Amniotic stem cell (primary cell): ENCODE measurements at places on chromosomes 4 and X.

DNA sequence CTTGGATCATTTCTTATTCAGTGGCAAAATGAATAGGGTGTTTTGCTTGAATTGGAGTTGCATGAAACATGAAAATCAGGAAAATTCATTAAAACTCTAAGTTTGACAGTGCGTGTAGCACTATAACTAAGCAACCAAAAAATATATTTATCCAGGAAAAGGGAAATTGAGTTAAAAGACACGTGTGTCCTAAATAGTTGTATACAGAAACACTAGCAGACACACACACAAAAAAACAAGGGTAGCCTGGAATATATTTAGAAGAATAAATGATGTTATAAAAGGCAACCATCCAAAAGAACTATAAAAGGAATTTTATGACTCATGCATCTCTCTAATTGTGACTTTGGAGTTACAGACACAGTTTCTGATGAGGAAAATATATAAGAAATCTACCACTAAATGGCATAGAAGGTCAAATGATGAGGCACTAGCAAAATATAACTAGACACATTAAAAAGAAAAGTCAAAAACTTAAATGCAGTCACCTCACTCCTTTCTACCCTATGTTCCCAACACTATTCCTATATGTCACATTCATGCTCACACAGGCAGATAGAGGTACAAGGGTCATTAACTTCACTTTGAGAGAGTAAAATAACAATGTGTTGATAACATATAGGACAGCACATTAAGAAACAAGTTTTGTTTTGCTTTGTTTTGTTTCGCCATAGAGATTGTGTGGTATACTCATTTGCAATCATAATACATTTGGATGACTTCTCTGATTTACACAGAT lies 793.6 kb upstream of the INTU start:
- peak; percentile 40 for DNase-seq

DNA sequence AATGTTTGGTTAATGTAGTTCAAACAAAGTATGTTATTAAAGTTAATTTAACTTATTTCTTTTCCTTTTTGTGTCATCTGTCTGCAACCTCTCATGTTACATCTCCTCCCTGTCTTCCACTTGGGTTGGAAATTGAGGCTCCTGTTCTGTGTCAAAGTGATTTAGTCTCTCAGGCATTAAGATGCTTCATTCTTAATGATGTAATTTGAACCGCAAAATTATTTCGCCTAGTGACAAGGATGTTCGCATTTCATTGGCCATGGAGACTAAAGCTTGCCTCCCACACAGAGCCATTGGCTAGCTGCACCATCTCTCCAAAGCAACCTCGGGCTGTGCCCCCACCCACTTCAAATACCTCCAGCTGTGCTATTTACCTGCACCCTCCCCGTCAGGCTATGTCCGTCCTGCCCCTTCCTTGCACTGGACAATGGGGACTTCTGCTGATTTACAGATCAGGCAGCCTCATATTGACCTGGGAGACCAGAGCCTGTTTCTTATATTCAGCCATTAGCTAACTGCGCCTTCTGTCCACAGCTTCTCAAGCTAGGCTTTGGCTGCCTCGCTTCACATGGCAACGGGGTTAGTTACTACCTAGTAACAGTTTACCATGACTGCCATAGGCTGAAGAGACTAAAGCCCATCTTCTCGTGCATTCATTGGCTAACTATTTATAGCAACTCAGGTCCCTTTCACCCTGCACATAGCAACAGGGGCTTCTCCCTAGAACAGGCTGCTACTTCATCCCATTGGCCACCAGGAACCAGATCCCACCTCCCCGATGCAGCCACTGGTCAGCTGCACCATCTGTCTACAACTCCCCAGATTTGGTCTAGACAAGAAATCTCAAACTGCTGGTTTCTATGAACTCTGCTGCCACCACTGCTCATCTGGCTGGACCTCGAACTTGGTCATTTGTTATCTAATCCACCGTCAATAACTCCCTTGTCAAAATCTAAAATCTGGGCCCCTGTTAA lies 8.6 kb upstream of the ZNF157 start:
- DNase-seq: peak; percentile 71

DNA sequence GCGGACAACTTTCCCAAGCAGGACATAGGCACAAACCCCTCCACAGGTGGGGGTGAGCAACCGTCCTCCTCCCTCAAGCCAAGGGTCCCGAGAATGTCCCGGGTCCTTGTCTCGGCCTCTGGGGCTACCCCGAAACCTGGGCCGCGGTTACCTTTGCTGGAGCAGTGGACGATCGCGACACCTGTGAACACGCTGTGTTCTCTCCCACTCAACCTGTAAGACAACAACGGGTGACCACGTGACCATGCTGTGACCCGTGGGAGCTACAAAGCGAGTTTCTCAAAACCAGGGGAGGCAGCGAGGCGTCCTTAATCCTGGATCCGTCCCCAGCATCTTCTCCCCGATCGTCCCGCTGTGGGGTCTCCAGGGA lies 17.9 kb downstream of the ASMTL start:
- DNase-seq: no peak

DNA sequence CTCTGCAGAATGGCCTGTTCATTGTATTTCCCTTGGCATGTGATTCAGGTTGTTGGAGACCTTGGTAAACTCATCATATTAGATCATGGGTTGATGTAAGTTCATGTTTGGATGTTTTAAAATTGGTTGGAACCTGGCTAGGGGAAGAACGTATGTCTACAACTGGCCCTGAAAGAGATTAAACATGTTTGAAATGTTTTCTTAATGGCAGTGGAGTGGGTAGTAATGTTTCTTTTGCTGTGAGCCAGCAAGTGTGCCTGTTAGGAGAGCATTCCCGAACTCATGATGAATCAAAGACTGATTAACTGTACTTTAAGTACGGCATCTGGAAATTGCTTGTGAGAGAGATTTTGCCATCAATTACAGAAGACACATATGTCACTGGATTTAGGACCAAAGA lies 44.5 kb upstream of the SLC4A4 start:
- no peak for DNase-seq

GRCh38 chr4:4867375-4868039 lies 8.0 kb downstream of the MSX1 start:
- DNase-seq: no peak

DNA sequence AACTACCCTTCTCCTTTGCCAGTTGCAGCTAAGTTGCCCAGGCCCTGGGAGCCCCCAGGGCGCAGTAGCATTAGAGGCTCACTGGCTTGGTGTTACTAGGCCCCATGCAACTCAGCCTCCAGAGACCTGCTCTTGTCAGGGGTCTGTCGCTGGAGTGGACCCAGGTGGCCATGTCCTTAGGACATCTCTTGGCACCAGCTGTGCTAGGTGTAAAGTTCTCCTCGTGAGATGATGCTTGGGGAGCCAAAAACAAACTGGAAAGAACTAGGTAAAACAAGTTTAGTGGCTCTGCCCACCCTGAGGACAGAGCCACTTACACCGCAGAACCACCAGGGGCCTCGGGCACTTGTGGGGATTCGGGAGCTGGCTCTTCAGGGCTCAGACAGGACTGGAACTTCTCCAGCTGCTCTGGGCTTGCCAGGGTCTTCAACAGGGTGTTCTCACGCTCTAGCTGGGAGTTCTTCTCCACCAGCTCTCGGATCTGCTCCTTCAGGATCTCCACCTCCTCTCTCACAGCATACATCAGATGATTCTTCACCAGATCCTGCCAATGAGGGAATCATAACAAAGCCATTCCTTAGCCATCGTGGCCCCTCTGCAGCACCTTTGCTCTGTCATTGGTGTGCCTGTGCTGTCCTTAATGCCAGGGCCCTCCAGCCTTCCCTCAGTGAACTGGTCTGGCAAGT lies 61.2 kb downstream of the TSC22D3 start:
- DNase-seq: no peak

DNA sequence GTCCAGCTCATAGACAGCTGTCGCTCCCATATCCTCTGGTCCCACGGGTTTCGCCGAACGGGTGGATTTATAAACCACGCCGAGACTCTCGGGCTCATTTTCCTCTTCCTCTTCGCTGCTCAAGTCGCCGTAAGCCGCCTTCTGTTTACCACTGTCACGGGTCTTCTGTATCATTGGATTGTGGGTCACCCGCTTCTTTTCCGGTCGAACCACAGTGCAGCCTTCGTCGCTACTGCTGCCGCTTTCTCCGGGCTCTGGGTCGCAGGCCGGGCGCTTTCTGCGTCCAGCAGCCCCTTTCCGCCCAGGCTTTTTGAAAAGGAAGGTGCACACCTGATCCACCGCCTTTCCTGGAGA lies 311 bp downstream of the RNF113A start:
- no peak for DNase-seq

GRCh38 chr4:138599965-138600364 lies 357.8 kb upstream of the SLC7A11 start:
- DNase-seq: no peak

- peak; percentile 64 for DNase-seq
These were observed 224.0 kb downstream of the APBB2 start for GRCh38 chr4:40990236-40990898.

- DNase-seq: no peak
These were observed 6.7 kb downstream of the TBL1X start for GRCh38 chrX:9471571-9471985.

DNA sequence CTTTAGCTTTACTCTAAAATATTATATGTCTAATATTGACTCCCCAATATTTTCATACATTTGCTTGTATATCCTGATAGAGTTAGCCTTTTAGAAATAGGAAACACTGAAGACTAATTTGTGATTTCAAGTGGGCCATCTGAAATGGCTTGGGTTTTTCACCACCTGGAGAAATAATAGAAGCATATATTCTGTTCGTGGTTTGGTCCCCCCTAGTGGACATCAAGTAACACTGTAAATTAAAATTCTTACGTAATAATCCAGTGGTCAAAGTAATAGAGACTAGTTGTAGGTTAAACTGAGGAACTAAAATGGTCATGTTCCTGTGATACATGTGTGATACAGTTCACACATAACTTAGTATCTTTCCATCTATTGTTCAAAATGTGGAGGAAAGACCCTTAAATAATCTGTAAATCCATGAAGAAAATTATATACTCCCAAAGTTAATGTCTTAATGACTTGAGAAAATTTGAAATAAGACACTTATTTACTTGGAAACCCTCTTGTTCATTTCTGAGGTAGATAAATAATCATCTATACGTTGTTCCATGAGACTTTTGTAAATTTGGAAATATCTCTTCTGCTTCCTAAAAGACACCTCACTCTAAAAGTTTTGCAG lies 79.8 kb upstream of the SMARCAD1 start:
- DNase-seq: no peak

GRCh38 chr4:1749370-1749769 lies 28.0 kb downstream of the TACC3 start:
- no peak for DNase-seq

- DNase-seq: no peak
These were observed 136.0 kb downstream of the UGT8 start for GRCh38 chr4:114734594-114734993.

DNA sequence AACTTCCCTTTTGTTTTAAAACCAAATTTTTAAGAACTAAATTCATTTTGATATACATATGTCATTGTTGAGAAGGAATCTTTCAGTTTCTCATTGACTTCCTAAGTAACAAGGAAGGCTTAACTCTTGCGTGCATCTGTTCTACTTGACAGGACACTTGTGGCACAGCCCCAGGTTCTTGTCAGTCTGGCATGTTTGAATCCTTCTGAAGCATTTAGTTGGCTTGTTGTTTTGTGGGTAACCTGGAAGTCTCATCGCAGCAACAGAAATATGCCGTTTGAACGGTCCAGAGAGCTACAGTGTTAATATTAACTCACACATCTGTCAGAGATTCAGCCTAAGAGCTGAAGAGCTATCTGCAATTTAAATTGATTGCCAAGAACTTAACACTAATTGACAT lies 76.0 kb downstream of the GLRA3 start:
- DNase-seq: no peak

DNA sequence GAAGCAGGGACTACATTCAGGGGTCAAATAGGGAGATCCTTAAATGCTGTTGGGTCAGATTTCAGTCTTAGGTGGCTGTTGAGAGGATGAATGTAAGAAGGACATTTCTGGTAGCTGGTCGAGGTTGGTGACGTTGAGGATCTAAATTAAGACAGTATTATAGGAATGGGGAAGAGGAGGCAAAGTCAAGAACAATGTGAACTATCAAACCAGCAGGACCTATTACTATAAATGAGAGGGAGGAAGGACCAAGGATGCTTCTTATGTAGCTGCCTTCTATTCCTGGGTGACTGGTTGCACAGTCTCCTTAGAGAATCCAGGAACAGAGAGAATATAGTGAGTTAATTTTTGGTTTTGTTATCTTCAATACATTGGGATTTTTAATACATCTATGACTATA lies 118.5 kb upstream of the BMPR1B start:
- no peak for DNase-seq

DNA sequence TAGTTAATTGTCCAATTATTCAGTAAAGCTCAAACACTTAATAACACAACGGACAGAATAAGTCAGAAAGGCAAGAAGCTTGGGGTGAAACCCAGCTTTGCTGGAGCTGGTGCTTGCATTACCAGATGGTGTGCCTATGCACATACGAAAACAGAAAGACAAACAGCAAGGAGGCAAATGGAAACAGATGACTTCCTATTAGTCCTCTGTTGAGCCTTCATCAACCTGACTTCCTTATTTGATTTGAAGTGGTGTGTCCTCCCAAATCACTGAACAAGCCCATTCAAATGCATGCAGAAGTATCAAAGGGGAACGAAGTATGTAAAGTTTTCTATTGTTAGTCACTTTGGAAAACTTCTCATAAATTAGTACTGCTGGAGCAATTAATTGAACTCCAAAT lies 166.2 kb downstream of the ATP10D start:
- no peak for DNase-seq

GRCh38 chr4:33085709-33086108 lies 2365.5 kb downstream of the PCDH7 start:
- no peak for DNase-seq

DNA sequence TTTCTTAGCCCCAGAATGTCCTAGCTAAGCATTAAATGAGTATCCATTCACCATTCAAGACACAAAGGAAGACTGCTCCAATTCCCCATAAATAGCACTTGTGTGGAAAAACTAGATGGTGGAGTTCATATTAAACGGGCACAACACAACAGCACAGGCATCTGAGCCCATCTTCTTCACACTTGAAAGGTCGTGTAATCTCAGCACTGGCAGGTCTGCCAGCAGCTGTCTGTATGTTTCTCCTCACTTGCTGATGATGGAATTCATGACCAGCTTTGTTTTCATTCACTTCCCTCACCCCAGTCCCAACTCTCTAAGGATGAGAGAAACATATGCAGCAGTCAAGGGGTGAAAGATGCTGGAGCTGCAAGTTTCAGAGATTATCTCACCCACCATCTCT lies 148.7 kb downstream of the AFAP1 start:
- no peak for DNase-seq

DNA sequence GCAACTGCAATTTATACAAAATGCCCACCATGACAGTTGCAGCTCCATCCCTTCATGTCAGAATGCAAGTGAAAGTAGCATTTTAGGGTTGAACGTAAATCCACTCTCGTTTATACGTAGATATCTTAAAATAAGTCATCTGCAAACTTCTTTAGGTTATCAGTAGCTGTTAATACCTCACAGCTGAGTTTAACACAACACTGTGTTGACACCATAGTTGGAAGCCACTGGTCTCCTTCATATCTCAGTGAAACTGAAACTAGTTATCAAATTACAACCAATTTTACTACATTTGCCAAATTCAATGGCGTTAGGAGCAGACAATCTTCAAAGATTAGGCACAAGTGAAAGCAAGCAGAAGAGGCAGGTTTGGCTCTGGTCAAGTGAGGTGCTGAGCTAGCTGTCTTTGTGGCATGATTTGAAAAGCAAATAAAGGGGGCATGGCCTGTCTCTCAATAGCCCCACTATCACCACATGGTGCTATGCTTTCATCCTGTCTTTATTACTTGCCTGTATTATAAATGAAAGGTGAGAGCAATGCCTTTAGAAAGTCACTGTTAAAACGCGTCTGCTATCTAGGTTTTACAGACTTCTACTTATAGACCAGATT lies 12.3 kb downstream of the PPP3CA start:
- no peak for DNase-seq
